Stimulated activated CD8-positive, alpha-beta memory T cell treated with anti-CD3 and anti-CD28 coated beads, Interleukin-2, amount 100 ng/mL, for 1 hour (primary cell): ENCODE measurements at places on chromosomes 6 and 20.

DNA sequence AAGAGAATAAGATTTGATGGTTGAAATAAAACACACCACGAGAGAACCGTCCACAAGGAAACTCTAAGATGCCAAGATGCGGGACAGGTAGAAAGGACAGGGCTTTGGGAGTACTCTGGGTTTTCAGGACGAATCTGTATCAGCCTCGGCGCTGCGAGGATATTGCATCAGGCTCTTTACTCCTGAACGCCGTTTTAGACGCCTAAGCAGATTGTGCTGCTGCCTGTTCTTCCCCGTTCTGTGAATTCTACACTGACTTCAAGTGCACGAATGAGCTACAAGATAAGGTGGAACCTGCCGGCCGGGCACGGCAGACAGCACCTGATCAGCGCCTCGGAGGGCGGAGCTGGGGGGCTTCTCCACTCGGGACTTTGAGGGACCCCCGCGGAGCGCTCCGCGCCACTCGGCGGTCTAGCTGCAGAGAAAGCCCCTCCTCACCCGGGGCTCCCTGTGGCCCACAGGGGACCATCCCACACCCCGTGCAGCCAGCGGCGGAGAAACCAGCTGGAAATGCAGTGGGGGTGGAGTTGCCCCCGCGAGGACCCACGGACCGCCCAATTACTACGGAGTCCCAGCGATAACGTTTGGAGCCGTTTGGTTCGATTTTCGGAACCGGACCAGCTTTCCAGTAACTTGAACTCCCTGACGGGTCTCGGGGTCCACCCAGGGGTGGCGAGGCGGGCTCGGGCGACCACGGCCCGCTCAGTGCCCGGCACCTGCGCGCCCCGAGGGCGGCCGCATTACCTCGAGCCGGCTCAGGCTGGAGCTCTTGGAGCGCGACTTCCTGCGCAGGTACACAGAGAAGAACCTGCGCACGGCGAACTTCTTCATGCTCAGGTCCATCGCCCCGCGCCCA is 646 bp downstream of the RPS6KA2 start:
- DNase-seq = no peak

DNA sequence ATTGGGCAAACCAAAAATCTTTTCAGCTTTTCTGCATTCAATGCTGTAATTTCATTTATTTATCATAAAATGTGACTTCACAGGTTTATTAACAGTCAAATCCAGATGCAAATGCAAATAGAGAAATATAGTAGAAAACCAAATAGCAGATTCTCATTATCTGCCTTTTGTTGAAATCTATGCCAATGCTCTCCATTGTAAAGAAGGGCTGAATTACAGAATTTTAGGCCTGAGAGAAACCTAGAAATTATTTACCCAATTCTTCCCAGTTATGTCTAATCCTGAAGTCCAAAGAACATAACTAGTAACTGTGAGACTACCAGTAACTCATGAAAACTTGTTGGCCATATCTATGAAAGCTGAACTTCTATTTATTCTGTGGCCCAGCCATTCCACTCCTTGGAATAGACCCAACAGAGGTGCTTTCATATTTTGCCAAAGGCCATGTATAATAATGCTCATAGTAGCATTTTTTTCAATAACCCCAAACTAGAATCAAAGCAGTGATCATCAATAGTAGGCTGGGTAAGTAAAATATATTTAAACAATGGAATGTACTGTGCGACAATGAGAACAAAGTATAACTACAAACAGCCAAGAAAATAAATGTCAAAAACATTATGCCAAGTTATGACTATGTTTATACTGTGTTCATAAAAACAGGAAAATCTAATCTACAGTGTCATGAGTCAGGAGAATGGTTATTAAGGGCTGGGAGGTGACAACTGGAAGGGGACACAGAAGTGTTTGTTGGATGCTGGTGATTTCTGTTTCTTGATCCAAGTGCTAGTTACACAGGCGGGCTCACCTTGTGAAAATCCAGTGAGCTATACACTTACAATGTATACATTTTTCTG is 183.8 kb downstream of the HS3ST5 start:
- no peak for DNase-seq

GRCh38 chr6:18823782-18824386 is 436.7 kb downstream of the RNF144B start:
- DNase-seq = no peak

GRCh38 chr6:3750317-3751076 is 1.0 kb downstream of the PXDC1 start:
- DNase-seq = no peak

GRCh38 chr20:8645326-8645725 is 423.6 kb upstream of the PLCB4 start:
- DNase-seq = no peak

DNA sequence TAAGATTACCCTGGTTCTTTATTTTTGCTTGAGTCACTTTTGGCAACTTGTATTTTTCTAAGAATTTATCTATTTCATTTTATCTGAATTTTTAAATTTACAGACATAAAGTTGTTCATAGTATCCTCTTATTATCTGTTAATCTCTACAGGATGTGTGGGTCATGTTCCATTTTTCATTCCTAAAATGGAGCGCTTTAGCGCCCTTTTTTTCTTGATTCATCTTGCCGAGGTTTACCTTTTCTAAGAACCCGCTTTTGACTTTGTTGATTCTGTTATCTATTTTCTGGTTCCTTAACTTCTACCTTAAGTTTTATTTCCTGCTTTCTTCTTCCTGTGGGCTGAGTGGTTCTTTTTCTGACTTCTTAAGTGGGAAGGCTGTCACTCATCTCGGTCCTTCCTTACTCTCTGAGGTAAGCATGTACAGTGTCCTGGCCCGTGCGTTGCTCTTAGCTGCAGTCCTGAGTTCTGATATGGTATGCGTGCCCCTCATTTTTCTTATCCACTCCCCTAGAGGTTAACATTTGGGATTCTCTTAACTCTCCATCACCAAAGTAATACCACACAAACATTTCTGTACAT is 399.8 kb downstream of the CDC5L start:
- DNase-seq = no peak

- DNase-seq = no peak
Measured at GRCh38 chr6:67956352-67956751, 678.7 kb upstream of the ADGRB3 start.

DNA sequence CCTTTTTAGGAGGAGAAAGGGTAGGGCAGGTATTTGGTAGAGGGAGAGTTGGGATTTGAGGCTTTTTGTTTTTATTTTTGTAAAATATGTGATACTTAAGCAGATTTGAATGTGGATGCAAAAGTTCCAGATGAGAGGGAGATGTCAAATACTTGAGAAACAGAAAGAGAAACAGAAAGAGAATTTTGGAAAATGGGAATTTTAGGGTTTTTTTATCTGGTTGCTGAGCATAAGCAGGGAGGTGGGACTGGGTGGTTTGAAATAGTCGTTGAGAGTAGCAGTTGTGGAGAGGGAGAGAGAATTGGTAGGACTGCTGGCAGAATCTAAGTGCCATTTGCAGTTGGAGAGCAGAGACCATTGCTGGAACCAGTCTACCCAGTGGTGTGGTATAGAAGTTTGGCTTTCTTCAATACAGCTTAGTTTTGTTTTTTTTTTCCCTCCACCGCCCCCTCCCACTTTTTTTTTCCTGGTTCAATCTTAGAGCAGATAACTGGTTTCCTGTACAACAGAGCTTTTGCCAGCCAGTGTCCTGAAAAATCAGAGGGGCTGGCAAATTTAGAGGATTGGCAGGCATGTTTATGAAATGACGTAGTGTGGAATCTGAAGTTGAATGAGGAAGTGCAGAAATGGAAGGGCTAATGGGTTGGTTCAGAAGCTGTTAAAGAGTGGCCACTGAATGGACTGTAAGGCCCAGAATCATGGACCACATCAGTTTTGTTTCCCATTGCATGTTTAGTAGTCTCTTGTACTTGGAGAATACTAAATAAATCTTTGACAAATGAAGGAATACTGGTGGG is 68.7 kb downstream of the ATRN start:
- DNase-seq = no peak

- no peak for DNase-seq
Measured at GRCh38 chr6:31558631-31559500, 11.5 kb downstream of the NFKBIL1 start.

DNA sequence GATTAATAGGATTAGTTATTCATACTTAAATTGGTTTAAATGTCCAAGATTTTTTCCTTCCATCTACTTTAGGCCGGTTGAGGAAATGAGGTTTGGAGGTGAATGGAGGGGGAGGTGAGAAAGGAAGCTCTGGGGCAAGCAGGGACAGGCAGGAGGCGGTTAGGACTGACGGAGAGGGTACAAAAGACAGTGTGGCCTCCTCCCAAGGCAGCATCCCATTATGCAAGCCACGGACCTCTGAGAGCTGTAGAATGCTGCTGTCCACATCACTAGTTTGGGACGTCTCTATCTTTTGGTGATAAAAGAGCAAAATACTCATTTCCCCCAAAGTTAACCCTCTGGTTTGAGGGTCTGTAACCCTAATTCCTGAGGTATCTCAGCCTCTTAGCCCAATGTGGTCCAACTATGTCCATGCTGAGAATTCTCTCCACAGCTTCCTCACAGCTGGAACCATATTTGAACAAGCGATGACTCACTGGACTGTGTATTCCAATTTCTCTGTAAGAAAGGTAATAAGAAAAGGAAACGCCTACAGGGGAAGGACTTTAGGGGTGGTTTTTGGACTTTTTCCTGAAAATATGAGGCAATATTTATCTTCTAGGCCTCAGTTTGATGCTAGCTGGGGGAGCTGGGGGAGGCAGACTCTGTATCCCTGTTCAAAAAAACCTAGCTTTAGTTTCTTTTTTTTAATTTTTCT is 172.2 kb downstream of the TFAP2B start:
- DNase-seq = no peak

GRCh38 chr6:44681761-44682160 is 294.3 kb downstream of the CDC5L start:
- no peak for DNase-seq

DNA sequence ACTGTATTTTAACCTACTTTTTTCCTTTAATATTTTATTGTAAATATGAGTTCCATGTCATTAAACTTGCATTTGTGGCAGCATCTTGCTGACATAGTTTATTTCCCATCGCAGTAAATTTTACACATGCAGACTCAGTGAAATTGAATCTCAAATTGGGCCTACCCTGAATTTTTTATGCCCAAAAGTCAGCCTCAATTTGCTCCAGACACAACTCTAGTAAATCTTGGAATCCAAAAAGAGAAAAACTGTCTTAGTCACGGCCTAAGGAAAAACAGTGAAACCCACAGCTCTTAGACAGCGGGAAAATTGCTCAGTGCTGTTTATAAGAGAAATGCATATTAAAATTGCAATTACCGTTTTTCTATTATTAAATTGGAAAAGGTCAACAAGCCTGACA is 85.3 kb upstream of the PCSK2 start:
- DNase-seq = no peak

GRCh38 chr6:27882624-27883023 is 29.6 kb downstream of the OR2B2 start:
- no peak for DNase-seq

GRCh38 chr6:149393002-149393679 is 6.9 kb upstream of the SUMO4 start:
- DNase-seq = no peak

DNA sequence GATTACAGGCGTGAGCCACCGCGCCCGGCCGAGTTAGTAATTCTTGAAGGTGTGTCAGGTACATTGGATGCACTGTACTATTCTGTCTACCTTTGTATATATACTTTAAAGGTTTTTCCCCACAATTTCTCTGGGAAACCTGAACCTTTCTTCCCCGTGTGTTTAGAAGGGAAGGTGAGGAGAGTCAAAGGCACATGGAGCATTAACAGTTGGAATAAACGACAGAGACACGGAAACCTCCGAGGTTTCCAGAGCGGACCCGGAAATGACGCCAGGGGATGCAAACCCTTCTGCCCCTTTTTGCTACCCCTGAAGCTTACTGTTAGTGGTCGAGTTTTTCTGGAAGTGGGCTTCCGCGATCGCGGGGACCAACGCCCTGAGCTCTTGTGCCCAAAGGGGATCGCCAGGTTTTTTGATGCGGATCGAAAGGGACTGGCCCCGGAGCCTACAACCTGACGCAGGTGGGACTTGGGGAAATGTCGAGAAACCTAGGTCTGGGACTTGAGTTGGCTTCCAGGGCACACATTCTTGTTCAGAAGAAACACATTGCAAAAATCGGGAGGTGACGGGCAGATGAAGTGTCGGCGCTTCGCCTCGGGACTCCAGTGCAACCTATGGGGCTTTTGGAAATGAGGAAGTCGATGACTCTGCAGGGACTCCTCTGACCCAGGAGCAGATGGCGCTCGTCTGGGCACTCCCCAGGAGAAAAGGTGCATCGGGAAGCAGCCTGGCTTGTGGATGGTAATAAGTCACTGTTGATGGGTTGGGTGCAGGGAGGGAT is 218.2 kb downstream of the OR2B2 start:
- DNase-seq = no peak

GRCh38 chr6:80134065-80134464 is 27.6 kb downstream of the BCKDHB start:
- no peak for DNase-seq

DNA sequence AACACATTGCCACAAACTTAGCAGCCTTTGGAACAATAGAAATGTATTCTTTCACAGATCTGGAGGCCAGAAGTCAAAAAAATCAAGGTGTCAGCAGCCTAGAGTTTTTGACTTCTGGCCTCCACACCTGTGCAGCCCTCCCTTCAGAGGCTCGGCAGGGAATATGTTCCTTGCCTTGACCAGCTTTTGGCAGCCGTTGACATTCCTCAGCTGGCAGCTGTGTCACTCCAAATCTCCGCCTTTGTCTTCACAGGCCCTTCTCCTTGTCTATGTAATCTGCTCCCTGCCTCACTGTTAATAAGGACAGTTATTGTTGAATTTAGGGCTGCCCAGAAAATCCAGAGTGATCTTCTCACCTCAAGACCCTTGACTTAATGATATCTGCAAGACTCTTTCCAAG is 17.2 kb upstream of the AHI1 start:
- DNase-seq = no peak

DNA sequence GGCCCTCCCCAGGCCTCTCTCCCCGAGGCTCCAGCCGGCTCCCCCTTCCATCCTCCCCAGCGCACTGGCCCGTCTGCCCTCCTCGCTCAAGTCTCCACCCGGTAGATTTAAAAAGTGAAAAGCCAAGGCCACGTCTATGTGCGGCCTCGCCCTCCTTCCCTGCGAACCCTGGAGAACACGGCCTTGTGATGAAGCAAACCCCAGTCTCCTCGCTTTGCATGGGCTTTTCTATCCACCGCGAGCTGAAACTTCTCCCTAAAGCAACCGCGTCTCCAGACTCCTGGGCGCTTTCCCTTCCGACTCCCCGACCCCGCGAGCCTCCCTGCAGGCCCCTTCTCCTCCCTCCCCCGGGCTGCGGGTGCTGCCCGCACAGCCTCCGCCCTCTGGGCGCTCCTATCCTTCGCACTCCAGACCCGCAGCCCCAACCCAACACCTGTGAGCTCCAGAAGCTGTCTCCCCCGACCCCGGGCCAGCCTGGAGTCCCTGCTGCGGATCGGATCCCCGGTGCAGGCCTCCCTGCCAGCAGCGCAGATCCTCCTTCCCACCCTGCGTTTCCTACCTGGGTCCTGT is 265.2 kb upstream of the QKI start:
- DNase-seq = no peak

- no peak for DNase-seq
Measured at GRCh38 chr6:24667378-24667803, 514 bp downstream of the ACOT13 start.
